A172 (cell line): ENCODE measurements at places on chromosomes 3 and 15.
A peak's percentile ranks its signal among the peaks of the same experiment; 100 is the strongest.

GRCh38 chr3:176867681-176868663 lies 329.3 kb downstream of the TBL1XR1 start:
- DNase-seq, result peak; percentile 25

DNA sequence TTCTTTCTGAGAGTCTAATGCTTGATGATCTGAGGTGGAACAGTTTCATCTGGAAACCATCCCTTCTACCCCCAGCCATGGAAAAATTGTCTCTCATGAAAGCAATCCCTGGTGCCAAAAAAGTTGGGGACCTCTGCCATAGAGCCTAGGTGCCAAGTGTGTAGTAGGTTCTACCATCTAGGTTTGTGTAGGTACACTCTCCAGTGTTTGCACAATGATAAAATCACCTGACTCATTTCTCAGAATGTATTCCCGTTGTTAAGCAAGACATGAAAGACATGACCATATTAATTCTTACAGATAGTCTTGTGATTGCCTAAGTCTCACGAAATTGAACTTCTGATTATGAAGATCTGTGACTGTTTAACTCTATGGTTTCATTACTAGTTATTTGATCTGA lies 68.6 kb downstream of the KAT2B start:
- no peak for DNase-seq

DNA sequence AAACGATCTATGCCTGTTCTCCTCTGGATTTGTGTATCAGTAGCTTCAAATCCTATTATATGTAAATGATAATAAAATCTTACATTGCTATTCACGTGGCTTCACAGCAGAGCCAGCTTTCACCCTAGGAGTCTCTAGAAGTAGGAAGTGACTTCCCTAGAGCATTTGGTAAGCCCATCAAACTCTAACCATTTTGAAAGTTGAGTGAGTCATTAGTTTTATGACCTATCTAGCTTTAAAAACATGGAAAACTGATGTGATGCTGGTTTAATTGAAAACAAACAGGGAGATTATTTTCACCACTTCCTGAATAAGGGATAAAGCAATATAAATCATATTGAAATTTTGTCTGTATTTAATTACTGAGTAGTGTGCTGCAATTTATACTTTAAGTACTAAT lies 275.2 kb downstream of the EPHA6 start:
- no peak for DNase-seq

DNA sequence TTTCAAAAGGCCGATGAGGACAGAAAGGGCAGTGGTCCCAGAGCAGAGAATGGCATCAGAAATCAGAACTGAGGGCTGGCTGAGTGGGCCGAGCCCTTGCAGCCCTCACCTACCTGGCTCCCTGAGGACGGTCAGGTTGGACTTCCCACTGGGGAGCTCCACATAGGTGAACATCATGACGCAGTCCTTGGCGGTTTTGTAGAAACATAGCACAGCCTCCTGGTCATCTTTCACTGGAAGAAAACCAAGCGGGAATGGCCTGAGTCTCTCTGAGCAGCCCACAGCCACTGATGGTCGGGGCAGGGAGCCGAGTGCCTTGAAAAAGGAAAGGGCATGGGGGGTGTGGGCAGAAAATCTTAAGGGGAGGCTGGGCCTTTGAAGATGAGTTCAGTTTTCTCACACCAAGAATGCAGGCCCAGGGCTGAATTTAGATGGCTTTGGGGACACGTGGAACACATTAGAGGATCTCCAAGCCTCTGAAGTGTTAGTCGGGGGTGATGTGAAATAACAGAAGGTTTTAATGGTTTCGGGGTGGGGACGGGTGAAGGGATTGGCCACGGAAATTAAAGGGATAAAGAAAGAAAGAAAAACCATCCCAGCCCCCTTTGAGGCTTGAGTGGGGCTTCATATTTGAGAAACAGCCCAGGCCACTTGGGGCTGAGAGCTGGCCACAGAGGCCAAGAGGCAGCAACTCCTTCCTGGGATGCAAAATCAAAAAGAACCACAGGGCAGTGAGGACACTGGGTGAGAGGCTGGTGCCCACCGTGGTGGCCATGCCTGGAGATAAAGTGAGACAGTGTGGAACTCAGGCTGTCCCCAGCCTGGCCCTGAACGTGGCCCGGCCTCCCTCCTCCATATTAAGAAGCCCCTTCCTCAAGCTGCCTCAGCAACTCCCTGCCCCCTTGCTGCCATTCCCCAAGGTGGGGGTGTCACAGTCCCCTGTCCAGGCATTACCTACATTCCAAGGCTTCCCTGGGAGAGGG lies 36.2 kb downstream of the UMPS start:
- no peak for DNase-seq

DNA sequence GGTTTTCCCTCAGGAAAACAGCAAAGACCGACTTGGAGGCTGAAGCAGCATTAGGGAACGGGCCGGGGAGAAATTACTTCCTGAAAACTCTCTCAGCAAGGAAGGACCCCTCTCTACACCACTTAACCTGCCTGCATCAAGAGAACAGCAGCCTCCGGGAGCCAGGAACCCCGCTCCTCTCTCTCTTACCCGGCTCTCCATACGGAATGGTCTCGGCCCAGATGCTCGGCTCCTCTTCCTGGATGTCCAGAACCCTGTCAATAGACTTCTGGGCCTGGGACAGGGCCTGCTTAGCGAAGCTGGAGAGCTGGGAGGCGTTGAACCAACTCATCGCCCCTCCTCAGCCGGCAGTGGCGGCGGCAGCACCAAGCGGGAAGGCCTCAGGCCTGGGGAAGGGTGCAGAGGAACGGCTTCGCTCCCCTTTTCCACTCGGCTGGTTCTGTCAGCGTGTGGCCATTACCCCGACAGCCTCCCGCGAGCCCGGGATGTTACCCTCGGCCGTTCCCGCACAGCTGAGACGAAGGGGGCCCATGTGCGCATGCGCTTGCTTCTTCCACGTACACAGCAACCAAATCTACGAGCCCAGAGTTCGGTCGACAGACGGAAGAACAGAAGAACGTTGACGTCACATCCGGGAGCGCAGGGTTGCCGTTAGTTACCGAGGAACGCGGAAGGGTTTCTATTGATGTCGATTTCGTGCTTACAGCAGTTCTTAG lies at the start of gene TMF1:
Gene TMF1, minus strand, starts transcription at position 578 of the 716 bp plus-strand sequence. Its CDS starts 247 bp downstream, at position 331.
- peak; percentile 95 for DNase-seq

DNA sequence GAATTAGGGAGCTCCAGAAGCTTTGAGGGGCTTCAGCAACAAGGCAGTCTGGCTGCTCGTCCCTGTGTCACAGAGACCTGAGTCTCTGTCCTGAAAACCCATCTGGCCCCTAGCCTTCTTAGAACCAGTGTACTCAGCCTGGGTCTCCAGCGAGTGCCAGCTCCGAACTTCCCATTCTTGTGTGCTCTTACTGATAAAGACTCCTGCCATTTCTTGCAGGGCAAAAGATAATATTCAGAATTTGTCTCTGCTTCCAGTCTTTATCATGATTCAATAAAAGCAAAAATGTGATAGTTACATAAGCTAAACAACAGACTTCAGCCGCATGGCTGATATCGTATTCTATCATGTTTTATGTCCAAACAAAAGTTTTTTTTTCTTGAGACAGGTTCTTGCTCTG lies 36.0 kb upstream of the BCL2A1 start:
- no peak for DNase-seq

- DNase-seq, result peak; percentile 54
Measured at GRCh38 chr15:66862940-66863335, 160.9 kb downstream of the SMAD6 start.

DNA sequence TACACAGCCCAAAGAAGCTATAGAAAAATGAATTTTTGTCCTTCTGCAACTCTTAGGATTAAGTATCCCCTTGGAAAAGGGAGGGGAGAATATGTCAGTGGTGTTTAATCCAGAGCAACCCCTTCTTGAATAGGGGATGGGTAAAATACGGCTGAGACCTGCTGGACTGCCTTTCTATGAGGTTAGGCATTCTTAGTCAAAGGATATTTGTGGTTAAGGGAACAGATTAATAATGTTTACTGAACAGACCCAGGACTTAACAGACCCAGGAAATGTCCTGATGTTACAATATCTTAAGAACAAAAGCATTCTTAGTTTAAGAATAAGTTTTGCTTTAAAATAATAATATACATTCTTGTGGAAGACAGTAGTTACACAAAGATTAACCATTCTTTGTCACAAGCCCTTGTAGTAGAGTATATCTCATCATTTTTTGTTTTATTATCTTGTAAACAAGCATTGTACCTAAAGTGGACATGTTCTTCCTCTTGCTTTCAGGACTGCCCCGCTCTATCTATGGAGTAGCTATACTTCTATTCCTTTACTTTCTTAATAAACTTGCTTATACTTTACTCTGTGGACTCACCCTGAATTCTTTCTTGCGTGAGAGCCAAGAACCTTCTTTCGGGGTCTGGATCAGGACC lies 43.8 kb upstream of the B3GALNT1 start:
- DNase-seq, result no peak

GRCh38 chr3:177108648-177109047 lies 88.6 kb downstream of the TBL1XR1 start:
- no peak for DNase-seq
